ENCODE measurements at places on chromosomes 5 and 9.

- DNase-seq = no peak
Observed at GRCh38 chr5:32299059-32299677, 13.6 kb downstream of the MTMR12 start.

GRCh38 chr9:87498046-87498810 lies 561 bp downstream of the DAPK1 start:
- DNase-seq = no peak

GRCh38 chr9:36213387-36213786 lies 22.7 kb downstream of the CLTA start:
- no peak for DNase-seq

DNA sequence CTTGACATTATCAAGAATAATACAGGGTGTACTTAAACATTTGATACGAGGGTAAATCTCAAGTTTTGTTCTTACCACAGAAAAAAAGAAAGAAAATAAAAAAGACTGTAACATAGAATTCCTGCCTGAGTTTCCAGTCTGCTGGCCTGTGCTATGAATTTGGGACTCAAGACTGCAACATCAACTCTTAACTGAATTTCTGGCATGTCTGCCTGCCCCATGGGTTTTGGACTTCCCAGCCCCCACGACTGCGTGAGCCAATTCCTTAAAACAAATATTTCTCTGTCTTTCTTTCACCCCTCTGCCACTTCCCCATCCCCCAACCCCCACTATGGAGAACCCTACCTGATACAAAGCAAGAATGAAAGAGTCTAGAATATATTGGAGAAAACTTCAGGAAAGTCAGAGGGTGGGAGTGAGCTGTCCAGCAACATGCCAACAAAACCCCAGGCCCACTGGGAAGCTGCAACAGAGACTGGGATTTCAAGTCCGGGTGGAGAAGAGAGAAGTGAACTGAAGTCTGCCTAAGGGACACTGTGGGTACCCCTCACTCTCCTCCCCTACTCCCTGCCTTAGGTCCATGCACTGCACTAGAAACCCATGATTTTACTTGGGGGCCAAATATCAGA lies 43.0 kb downstream of the MARCHF3 start:
- no peak for DNase-seq

GRCh38 chr5:94249430-94249829 lies 369.0 kb downstream of the KIAA0825 start:
- DNase-seq = no peak

- no peak for DNase-seq
Observed at GRCh38 chr5:160846642-160847041, 5.4 kb downstream of the ATP10B start.

- peak; percentile 18 for DNase-seq
Observed at GRCh38 chr5:71778678-71779276, 59.7 kb downstream of the CARTPT start.

DNA sequence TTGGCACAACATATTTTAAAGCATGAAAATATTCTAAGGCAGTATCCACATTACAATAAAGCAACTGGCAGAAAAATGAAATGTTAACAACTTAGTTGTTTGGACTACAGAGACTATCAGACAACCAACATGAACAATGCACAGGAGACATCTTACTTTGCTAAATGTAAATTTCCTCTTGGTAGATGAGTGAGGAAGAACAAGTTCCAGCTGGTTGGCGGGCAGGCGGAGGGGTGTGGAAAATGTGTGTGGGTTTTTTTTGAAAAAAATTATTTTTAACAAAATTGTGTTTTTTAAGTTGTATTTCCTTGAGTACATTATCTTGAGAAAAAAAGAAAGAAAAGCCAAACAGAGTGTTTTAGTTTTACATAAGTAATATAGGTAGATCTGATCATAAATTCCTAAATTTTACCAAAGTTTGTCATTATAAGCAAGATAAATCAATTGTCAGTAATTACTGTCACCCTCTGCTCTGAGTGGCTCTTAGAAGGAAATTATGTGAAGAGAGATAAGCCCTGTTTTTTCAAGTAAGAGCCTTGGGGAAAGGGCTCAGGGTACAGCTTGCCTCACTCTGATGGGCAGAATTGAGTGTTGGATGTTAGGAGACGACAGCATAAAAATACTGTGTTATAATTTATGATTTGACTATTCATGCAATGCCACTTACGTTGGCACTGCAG lies 42.5 kb downstream of the TMEM167A start:
- no peak for DNase-seq

GRCh38 chr5:64299805-64300204 lies 134.2 kb downstream of the RNF180 start:
- no peak for DNase-seq

- DNase-seq = no peak
Observed at GRCh38 chr9:127946728-127947127, 9.1 kb upstream of the DPM2 start.

DNA sequence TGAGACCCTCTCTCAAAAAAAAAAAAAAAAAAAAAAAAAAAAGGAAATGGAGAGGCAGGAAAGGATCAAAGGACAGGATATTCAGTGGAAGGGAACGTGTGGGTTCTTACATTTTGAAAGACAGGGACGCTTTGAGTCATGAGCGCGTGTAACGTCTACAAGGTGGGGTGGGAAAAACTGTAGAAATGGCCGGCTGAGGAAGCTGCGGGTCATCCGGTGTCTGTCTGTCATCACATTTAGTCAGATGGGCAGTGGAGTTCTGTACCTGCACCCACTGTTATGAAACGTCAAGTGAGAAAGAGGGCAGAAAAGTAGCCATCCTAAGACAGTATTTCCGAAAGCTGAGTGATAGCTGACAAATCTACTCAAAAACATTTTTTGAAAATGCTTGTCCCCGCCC lies 159.8 kb downstream of the SMARCA2 start:
- no peak for DNase-seq

Data from NT2/D1 (cell line).